Stimulated activated CD4-positive, alpha-beta T cell treated with anti-CD3 and anti-CD28 coated beads, Interleukin-4, amount 100 ng/mL, for 24 hours (primary cell): ENCODE measurements at places on chromosomes 3 and 15.

DNA sequence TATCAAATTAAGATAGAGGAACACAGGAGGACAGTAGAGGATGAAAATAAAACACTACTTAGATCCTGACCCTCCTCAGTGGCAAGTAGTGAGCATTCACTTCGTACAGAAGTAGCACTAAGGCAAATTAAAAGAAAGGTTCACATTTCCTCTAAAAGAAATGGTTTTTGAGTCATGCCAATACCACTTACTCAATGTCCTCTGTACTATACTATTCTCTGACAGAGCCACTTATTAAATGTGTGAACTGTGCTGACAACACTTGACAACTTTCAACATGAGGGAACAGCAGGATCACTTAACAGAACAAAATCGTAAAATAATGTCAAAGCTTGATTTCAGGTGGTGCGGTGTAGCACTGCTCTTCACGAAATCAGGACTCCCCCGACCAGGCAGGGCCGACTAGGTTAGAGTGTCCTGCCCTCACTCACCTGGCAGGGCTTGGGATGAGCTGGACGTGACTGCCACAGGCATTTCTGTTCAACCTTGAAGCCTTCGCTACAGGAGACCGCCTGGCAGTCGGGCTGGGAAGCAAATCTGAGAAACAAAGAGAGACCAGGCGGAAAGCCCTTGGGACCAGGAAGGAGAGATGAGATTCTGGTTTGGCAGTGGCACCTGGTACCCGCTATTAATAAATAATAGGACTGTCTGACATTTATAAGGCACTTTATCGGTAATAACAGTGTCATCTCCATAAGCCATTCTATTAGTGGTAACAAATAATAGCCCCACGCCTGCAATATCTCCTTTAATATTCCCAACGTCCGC lies 611 bp upstream of the SLC27A2 start:
- DNase-seq: no peak

DNA sequence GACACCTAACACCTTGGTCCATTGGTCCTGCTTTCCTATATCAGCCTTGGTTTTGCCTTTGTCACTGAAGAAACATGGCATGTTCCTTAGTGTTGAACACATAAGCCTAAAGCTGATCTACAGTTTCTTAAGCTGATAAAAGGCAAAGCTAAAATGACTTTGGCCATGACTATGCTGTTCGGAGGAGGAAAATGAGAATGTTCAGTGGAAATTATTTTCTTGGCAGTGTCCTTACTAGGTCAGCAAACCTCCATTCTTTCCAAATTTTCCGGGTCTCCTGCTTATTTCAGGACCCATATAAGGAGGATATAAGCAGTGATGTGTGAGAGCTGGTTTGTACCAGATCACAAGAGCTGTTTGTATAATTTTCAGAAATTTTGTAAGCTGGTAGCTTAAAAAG lies 832.9 kb upstream of the CFAP20DC start:
- no peak for DNase-seq

DNA sequence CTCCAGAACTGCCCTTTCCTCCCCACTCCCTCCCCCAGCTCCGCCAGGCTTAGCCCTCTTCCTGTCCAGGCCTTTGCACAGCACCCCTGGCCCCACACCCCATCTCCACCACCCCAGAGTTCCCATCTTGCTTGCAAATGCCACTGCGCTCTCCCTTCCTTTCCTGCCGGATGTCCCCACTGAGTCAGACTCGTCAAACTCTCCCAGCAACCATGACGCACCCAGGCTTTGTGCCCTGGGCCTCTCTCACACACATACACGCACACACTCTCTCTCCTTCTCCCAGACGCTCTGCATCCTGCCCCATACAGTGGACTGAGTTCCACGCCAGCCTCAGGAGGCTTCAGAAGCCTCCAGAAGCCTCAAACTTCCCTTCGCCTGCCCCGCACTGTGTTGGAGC lies 2.8 kb upstream of the CCDC9B start:
- no peak for DNase-seq

GRCh38 chr3:27728195-27729087 lies 6.3 kb upstream of the EOMES start:
- DNase-seq: no peak

GRCh38 chr3:67048067-67048714 lies 50.1 kb downstream of the KBTBD8 start:
- no peak for DNase-seq

DNA sequence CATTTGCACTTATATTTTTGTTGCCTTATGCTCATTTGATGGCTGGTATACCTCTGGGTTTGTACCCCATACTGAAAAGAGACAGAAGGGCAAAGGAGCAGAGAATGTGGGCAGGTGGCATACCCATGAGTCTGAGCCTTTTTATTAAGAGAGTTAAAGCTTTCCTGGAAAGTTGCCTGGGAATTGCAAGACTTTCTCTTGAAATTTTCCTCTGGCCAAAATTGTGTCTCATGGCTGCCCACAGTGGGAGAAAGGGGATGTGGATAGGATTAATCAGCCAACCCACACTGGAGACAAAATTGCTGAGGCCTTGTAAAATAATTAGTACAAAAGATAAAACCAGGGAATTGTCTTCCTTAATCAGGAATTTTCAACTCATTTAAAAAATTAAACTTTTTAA lies 8.2 kb upstream of the NMD3 start:
- DNase-seq: no peak

- no peak for DNase-seq
Measured at GRCh38 chr3:105502333-105502732, 135.6 kb downstream of the ALCAM start.

GRCh38 chr3:23455084-23455483 lies 252.0 kb downstream of the UBE2E2 start:
- no peak for DNase-seq

DNA sequence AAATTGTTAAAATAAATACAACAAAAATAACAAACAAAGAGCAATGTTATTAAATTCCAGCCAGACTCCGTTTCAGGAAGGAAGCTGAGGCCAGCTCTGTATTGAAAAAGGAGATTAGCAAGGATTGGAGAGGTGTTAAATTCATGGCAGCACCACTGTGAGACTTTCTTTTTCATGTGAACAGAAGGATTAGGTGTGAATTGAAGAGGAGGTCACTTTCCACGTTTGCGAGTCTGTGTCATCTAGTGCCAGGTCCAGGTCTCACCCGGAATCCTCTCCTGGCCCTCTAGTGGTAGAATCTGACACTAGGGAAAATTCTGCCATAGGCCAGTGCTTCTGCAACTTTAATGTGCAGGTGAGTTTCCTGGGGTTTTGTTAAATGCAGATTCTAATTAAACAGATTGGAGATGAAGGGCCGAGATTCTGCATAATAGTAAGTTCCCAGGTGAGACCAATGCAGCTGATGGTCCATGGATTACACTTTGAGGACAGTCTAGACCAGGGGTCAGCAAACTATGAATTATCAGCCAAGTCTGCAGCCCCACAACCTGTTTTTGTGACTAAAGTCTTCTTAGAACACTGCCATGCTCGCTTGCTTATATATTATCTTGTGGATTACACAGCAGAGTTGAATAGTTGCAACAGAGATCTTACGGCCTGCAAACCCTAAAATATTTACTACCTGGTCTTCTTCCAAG lies 9.2 kb upstream of the SLC6A1 start:
- peak; percentile 19 for DNase-seq

- no peak for DNase-seq
Measured at GRCh38 chr15:99282121-99282520, 30.8 kb downstream of the LRRC28 start.

DNA sequence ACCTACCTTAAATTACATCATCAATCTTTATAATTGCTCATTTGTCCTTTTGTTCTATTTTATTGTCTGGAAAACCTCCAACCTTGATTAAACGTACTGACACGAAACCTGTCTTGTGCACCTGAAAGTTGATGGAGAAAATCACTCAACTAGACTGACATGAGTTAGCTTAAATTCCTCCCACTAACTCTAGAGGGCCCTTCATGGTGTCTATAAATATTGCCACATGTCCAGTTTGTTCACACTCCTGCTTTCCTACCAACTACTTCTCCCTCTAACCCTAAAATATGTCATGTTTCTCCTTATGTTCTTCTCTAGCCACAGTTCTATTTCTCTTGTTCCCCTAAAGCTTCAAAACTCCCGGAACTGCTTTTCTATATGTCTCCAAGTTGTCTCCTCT lies 59.8 kb upstream of the SGO1 start:
- DNase-seq: no peak

DNA sequence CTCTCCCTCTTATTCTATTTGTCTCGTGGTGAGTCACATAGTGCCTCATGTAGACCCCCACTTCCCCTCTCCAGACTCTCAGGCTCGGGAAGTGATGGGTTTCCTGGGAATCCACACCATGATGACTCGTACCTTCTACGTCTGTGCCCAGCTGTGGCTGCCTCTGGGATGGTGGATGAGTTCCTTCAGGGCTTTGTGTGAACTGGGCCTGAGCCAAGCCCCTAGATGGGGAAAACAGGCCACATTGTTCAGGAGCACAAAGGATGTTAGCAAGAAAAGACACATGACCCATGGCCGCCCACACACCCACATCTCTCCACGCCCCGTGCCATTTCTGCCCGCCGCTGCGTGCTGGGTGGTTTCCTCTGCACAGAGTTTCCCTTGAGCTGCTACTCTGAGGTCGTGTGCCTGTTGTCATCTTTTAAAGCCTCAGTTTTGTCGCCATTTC lies 10.5 kb downstream of the ISG20 start:
- peak; percentile 76 for DNase-seq

DNA sequence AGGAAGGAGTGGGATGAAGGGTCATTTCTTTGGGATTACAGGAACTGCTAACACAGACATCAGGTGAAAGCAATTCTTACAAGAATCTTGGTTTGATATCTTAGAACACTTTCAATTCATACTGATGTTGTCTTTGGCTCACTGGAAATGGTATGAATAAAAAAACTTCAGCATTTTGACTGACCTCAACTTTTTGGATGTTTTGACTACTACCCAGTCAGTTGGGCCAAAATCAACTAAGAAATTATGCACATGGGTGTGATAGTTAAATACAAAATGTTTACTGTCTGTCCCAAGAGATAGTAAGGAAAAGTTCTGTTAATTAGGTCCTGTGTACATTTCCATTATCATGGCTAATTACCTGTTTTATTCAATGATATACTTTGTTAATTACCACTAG lies 165.5 kb upstream of the LRIG1 start:
- DNase-seq: no peak

- DNase-seq: no peak
Measured at GRCh38 chr3:129598000-129598381, 8.5 kb downstream of the PLXND1 start.

DNA sequence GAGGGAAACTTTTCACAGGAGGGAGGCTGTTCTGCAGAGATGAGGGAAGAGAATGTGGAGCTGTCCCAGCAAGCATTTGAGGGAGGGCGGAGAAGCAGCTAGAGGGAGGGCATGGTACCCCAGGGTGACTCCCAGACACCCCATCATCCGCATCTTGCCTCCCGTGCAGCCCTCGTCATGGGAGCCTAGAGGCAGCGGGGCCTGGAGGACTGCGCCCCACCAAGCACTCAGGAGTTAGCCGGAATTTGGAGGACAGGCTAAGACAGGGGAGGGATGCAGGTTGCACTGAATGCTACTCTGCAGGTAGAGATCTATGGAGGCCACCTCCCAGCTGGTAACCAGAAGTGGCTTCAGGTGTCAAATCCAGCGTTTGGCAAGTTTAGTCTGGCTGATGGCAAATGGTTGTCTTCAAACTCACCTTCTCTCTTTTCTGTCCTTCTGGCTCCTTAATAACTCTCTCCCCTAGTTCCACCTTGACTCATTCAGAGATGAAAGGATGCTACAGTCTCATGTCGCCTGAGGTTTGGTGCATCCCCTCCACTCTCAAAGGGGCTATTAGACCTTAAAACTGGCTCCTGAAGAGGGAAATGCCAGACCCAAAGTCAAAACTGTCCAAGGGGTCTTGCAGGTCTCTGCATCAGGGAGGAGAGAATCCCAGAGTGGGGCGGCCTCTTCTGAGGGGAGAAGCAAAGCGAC lies 155.9 kb upstream of the TLE3 start:
- DNase-seq: no peak

GRCh38 chr15:56871867-56872266 lies 46.6 kb upstream of the TCF12 start:
- DNase-seq: no peak

GRCh38 chr3:169348929-169349621 lies 314.4 kb downstream of the MECOM start:
- no peak for DNase-seq

GRCh38 chr3:107377151-107377550 lies at the start of gene CCDC54:
TSS of gene CCDC54 (plus strand) at chr3:107377439. CDS start at chr3:107377588, 149 bp downstream.
- no peak for DNase-seq

- DNase-seq: no peak
Measured at GRCh38 chr3:5186858-5187155, 700 bp upstream of the EDEM1 start.

- no peak for DNase-seq
Measured at GRCh38 chr3:135157045-135157740, 362.1 kb downstream of the EPHB1 start.

GRCh38 chr15:27855137-27855536 lies 244.0 kb downstream of the OCA2 start:
- DNase-seq: no peak

DNA sequence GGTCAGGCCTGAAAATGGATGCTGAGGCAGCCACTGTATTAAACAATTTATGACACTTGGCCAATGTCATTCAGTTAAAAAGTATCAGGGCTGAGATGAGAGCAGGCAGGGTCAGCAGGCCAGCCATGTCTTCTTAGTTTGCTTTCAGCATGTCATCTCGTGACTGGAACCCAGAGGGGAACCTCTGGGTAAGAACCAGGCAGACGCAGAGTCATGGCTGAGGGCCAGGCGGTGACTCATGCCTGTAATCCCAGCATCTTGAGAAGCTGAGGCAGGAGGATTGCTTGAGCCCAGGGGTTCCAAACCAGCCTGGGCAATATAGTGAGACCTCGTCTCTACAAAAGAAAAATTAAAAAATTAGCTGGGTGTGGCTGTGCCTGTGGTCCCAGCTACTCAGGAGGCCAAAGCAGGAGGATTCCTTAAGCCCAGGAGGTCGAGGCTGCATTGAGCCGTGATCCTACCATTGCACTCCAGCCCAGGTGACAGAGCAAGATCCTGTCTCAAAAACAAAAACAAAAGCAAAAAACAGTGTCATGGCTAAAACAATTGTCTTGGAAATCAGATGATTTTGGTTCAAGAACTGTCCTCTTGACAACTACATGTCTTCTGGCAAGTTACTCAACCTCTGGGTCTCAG lies 11.7 kb downstream of the BCL2L10 start:
- DNase-seq: no peak

DNA sequence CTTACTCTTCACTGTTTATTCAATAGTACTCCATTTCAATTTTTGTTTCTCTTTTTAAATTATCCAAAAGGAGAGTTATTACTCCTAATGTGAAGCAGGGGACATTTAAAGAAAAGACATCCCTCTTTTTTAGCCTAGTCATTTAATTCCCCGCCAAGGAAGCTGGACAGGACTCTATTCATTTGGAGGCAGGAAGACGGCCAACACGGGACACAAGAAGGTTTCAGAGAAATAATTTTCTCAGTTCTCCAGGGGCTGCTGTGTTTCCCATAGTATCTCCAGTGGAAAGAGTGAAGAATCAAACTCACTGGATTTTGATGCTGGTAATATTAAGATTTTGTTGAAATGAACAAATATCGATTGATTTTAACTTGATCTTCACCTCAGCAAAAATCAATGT lies 833.7 kb downstream of the ROBO2 start:
- no peak for DNase-seq
